Mucosa of gallbladder (tissue), 1 donor: ENCODE measurements at places on chromosomes 16 and 17. TPM values are rescaled to one million over a fixed set of nuclear protein-coding genes. Genes with fewer than 3 reads are reported as not detected.

DNA sequence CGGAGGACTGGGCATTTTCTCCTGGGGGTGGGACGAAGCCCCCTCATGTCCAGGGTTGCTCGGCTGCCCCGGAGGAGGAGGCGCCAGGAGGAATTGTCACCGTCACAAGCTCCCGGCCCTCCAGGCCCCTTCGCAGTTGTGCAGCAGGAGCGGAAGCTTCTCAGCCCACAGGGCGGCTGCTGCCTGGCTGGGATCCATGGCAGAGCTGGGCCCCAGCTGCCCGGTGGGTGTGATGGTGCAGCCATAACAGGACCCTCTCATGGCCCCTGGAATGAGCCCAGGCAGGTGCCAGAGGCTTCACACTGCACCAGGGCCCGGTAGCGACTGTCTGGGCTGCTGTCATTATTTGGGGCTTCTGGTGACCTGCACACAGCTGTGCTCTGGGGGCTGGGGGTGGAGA is 54.9 kb upstream of the GNG13 start:
- DNase-seq: no peak

C16orf96 gene
- 0.06 TPM for total RNA-seq

DNA sequence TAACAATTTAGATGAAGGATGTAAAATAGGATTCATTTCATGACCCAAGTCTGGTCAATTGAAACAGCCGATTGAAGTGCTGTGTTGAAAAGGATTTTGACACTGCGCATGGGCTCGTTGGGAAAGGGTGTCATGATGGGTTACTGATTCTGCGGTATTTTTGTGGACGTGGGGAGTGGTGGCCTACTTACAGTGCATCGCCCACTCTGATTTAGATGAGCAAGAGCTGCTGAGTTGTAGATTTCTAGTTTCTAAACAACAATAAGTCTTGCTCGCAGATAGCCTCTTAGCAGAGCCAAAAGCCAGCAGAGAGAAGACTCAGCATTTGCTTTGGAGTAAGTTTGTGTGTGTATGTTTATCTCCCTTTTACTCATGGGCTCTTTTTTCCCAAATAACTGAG is 731.0 kb downstream of the MAF start:
- no peak for DNase-seq

NLRC3 gene
- 4.0 TPM for total RNA-seq

DNA sequence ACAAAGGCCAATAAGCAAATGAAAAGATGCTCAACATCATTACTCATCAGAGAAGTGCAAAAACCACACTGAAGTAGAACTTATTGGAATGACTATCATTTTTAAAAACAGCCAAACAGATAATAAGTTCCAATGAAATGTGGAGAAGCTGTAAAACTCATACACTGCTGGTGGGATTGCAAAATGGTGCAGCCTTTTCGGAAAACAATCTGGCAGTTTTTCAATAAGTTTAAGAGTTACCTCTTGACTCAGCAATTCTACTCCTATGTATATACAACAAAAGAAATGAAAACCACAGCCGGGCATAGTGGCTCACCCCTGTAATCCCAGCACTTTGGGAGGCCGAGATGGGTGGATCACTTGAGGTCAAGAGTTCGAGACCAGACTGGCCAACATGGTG is 49.3 kb downstream of the AKAP10 start:
- no peak for DNase-seq

DNA sequence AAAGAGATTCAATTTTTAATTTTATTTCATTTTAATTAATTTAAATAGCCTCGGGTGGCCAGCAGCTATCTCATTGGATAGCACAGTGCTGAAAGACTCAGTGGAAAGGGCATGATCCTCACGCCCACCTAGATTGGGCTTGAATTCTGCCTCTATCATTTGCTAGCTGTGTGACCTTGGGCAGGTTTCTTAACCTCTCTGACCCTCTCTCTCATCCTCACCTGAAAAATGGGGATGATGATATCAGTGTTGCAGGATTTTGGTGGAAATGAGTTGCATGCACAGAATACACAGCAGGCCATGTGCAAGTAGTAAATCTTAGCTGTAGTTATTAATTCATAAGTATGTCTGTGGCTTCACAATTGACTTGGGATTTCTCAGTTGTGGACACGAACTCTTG is 272.4 kb upstream of the XYLT1 start:
- no peak for DNase-seq

KRT15 gene
- total RNA-seq: 5.6 TPM

GRCh38 chr17:42695500-42695899 is 13.2 kb downstream of the CNTNAP1 start:
- DNase-seq: no peak

PABPN1L gene
- not detected for total RNA-seq

GRCh38 chr16:12083631-12084030 is 107.1 kb downstream of the SNX29 start:
- no peak for DNase-seq
